NCI-H1048 (cell line): ENCODE measurements at places on chromosomes 13 and 19.
A peak's percentile ranks its signal among the peaks of the same experiment; 100 is the strongest.

GRCh38 chr13:52002361-52002760 is 8.9 kb downstream of the ATP7B start:
- no peak for DNase-seq

DNA sequence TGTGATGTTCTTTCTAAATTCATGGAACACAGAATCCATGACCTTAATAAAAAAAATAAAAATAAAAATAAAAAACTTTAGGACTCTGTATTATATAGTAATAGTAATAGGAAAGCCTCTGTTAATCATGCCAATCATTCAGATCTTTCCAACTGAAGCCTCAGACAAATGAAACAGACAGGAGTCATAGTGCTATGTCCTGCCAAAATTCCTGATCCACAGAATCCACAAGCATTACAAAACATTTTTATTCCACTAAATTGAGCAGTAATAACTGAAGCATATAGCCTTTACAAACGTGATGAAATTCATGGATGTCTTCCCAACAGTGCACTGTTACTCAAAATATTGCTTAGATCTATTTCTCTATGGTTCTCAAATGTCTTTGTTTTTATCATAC is 820.6 kb upstream of the PCDH9 start:
- no peak for DNase-seq

- DNase-seq = no peak
These were observed 58.8 kb downstream of the RYR1 start for GRCh38 chr19:38492181-38492813.

DNA sequence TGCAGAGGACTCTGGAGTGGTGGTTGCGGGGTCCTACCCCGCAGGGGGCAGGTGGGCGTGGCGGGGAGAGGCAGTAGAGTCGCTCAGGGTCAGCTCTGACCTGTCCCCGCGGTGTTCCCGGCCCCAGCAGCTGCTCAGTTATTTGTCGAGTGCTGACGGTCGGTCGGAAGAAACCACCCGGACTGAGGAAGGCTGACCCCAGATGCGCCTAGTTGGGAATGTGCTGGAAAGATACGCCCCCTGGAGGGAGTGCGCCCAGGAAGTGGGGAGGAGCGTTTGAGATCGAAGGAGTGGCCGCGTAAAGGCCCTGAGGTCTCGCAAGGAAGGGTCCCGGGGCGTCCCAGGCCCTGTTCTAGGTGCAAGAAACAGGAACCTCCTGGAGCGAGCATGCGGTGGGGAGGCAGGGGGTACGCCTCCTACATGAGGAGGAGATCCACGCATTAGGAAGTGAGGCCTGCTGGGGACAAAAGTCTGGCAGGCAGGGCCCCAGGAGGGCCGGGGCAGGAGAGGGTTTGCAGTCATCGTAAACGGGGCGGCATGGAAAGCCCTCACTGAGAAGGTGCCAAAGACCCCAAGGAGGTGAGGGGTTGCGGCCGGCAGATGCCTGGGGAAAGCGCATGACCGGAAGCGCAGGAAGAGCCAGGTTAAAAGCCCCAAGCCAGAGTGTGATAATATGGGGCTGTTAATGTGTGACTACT is 9.2 kb downstream of the CCDC8 start:
- no peak for DNase-seq

DNA sequence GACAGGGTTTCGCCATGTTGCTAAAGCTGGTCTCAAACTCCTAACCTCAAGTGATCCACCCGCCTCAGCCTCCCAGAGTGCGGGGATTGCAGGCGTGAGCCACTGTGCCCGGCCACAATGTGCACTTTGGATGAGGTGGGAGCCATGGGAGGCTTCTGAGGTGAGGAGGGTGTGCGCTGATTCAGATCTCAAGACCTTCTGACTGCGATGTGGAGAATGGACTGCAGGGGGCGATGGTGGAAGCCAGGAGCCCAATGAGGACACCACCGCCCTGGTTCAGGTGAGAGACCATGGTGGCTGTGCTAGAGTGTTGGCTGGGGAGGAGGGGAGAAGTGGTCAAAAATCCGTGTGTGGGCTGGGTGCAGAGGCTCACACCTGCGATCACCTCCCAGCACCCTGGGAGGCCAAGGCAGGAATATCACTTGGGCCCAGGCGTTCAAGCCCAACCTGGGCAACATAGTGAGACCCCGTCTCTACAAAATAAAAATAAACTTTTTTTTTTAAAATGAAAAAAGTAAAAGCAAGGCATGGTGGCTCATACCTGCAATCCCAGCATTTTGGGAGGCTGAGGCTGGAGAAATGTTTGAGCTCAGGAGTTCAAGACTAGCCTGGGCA is 5.6 kb downstream of the INAFM1 start:
- no peak for DNase-seq

DNA sequence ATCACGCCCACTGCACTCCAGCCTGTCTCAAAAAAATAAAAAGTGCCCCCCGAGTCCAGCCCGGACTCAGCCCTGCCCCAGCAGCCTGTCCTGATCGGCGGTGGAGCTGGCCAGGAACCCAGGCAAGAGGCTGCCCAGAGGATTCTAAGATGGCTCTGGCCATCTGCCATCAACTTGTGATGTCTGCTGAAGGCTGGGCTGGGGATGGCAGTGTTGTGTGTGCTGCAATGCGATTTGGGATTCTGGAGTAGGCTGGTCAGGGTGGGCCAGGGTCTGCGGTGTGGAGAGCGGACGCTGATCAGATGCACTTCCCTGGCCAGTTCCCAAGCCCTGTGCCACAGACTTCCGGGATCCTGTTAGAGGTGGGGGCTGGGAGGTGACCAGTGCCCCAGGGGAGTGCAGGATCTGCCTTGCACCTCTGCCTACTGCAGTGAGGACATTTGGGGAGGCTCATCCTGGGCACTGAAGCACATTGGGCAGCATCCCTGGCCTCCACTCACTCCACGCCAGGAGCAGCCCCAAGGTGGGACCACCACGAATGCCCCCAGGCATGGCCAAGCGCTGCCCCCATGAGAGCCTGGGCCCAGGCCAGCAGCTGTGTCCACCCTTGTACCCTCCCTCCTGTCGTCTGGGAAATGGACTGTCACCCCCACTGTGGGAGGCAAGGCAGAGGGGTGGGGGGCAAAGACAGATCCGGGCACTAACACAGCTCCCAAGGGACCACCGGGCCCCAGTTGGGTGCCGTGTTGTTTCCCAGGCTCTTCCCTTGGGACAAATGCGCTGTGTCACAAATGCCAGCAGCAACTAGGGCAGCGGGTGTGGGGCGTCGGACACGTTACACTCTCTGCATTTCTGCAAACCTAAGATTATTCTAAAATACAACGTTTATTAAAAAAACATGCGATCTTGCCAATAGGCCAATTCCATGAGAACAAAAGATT is 3.4 kb upstream of the TBXA2R start:
- no peak for DNase-seq

DNA sequence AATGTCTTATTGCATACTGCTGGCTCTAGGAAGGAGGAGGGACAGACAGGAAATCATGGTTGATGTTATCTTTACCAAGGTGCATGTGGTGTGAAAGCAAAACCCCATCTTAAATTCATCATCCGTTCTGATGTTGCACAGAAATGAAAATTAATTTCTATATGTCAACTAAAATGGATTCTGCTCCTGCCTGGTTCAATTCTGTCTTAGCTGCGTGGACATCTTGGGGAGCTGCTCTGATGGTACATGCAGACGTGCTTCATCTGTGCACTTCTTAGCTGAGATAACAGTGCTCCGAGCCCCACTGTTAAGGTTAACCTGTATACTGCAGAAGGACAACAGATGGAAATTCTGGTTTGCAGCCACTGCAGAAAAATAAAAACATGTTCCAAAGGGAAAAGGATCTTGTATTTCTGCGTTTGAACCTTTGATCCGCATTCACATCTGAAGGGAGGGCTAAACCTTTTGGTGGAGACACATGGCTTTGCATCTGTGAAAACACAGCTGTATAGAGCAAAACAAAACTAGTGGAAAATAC is 155.6 kb downstream of the TM9SF2 start:
- DNase-seq = no peak

GRCh38 chr13:30898678-30899241 is 7.3 kb upstream of the MEDAG start:
- no peak for DNase-seq

DNA sequence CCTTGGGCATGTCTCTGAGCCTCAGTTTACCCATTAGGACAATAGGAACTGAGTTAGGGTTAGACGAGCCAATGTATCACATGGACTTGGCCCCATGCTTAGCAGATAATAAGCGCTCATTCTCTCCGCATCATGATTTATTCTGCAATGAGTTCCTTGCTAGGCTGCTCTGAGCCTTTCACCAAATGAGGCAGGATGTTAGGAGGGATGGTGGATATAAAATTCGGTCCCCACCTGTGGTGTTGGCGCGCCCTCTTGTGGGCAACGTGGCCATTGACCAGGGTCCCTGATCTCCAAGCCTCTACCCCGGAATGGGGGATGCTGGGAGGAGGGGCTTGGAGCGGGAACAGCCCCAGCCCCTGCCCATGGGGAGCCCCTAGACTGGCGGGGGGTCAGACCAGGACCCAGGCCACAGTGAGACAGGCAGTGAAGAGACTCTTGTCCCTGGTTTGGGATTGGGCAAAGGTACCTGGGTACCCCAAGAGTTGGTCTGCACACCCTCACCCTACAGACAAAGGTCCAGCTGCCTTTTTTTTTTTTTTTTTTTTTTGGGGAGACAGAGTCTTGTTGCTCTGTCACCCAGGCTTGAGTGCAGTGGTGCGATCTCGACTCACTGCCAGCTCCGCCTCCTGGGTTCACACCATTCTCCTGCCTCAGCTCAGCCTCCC is 43.9 kb downstream of the CERS4 start:
- DNase-seq = peak; percentile 35

DNA sequence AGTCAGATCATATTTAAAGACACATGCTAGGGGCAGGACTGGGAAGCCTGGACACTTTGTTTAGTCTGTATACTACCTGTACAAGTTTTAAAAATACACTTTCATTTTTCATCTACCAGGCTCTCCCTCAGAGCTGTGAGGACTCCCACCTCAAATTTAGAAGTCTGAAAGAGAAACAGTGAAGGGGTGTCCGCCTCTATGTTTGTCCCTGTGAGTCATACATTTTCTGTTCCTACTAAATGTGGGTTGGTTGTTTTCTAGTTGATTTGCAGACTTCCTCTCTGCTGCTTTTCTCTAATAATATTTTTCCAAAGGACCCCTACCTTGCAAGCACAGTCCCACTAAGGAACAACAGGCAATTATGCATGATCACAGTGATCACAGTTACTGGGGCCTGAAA is 110.5 kb downstream of the ENOX1 start:
- no peak for DNase-seq

- DNase-seq = no peak
These were observed 73.9 kb upstream of the SLC10A2 start for GRCh38 chr13:103140001-103140671.

- no peak for DNase-seq
These were observed 502.8 kb downstream of the COG6 start for GRCh38 chr13:40158218-40158617.

DNA sequence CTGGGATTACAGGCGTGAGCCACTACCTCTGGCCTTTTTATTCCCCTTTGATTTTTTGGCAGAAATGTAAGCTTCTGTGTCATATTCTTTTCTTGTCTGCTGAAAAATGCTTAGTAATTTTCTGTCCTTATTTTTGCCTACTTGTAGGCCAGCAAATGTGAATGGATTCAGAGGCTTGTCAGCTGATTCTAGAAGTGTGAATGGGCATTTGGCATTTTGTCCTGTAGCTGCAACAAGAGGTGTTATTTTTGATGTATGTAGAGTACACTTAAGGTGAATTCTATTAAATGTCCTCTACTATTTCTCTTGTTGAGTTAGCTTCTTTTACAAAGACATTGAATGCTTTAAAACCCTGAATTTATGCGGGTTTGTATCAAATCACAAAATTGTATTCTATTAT is 50.0 kb downstream of the FRY start:
- no peak for DNase-seq

GRCh38 chr19:46193678-46194077 is 35.9 kb upstream of the IGFL1 start:
- no peak for DNase-seq

DNA sequence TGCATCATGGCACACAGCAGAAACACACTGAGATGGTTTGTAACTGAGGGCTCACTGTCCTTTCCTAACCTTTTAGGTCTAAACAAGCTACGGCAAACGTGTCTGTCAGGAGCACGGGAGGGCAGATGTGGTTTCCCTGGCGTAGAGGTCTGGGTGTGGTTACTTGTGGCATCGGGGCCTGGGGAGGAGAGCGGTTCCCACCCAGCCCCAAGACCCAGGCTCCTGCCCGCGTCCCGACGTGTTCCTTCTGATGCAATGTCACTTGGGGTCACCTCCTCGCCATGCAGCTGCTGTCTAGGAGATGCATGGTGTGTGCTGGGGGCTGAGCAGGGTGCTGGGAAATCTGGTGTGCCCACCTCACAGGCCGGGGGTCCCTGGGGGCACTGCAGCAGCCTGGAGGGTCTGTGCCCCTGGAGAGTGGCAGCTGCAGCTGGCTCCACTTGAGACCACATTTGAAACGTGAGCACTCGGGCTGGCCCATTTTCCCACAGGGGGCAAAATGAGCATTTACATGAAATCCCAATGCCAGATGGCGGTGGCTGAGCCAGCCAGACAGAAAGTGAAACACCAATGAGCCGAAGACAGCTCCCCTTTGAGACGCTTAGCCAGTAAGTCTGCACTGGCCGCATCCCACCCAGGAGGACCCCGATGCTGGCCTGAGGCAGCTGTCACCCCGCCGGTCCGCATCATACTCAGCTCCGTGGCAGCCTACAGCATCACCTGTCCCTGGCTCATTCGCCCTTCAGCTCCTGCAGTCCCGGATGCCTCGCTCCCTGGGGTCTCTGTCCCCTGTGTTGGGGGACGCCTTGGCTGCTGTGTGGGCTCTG is 22.3 kb upstream of the MYDGF start:
- DNase-seq = no peak

DNA sequence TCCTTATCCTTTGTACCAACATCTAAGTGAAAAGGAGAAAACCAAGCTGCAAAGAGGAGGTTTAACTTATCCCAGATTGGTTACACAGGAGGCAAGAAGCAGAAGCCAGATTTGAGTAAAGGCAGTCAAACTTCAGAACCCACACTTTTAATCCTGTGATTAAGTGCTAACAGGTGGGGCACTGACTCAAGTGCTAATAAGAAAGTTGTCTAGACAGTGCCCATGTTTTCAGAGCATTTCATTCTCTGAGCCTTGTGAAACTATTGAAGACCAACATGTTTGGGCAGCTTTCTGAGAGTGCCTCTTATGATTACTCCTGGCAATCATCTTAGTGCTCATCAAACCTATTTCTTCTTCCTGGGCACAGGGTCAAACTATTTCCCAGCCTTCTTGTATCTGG is 380.8 kb downstream of the KCNRG start:
- no peak for DNase-seq

- no peak for DNase-seq
These were observed 10.0 kb upstream of the C19orf33 start for GRCh38 chr19:38294090-38294489.

DNA sequence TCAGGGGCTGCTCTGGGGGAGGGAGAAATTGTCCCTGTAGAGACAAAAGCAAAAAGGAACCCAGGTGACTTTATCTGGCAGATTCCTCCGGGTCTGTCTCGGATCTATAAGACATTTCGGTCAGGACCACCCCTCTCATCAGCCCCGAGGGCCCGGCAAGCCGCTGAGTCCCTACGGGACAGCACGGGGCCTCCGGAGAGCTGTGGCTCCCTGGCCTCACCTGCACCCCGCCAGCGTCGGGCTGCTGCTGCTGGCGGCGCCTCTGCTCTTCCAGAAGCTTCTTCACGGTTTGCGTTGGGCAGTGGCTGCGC is 1.9 kb downstream of the NFKBID start:
- DNase-seq = no peak

- DNase-seq = no peak
These were observed 33.1 kb downstream of the CERS4 start for GRCh38 chr19:8242211-8242821.
